ENCODE measurements at places on chromosomes 5 and 9.

GRCh38 chr9:81517954-81518353 is 171.4 kb downstream of the TLE1 start:
- DNase-seq = no peak

DNA sequence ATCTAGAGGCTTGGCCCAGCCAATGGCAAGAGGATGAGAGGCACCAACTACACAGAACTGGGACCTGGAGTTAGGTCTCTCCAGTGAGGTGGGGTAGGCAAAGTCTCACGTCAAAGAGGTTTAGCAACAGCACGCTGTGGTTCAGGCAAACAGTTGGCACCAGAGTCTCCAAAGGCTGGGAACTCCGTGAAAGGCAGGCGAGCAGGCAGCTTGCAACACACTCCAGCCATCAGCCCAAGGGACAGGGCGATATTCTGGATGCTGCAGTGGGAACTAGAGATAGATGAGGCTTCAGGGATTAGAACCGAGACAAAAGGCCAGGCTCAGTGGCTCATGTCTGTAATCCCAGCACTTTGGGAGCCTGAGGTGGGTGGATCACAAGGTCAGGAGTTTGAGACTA is 129.1 kb downstream of the PDZD2 start:
- DNase-seq = no peak

- DNase-seq = no peak
Observed at GRCh38 chr5:119074419-119074818, 3.5 kb downstream of the DMXL1 start.

- no peak for DNase-seq
Observed at GRCh38 chr5:144472221-144472620, 301.5 kb downstream of the KCTD16 start.

All from right forelimb (tissue), 1 donor.